A549 treated with AZD2906 at 1 μM for 4 hours (cell line): ENCODE measurements at places on chromosomes 1 and 21. TPM values are rescaled to one million over a fixed set of nuclear protein-coding genes. Genes with fewer than 3 reads are reported as not detected.

Gene LRRC3
- 1.8 to 2.4 TPM (median 2.1 TPM) in 5 replicates for total RNA-seq

Gene BRDT
- total RNA-seq = not detected in 5 replicates

Gene NPL
- 0.44 to 0.79 TPM (median 0.53 TPM) in 5 replicates for total RNA-seq

Gene MARK1
- total RNA-seq = 0.07 to 0.12 TPM (median 0.11 TPM) in 5 replicates

Gene EFNA1
- 21.7 to 30.6 TPM (median 26.3 TPM) in 5 replicates for total RNA-seq

Gene SH2D2A
- total RNA-seq = 2.9 to 4.2 TPM (median 3.4 TPM) in 5 replicates
